EL (cell line): ENCODE measurements at places on chromosomes 1 and 21.

DNA sequence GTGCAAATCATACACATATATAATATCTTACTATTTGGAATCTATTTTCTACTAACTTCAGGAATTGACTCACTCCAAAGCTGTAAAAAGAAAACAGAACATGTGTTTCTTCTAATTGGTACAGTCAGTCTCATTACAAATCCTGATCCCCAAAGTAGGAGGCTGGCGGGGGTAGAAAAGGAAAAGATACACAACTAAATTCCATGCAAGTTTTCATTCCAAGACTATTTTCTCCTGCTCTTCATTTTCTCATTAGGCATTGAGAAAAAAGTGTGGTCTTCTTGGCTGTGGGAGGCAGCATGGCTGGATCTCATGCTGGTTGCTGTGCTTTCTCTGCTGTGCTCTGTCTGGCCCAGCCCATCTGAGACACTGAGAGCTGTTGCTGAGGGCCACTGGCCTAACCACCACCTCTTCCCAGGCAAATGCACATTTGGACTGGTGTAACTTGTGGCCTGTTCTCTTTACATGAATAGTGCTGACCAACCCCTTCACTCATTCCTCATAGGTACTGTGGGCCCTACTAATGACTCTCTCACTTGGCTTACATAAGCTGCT lies 1107.5 kb upstream of the B3GALT2 start:
- DNase-seq, result no peak

DNA sequence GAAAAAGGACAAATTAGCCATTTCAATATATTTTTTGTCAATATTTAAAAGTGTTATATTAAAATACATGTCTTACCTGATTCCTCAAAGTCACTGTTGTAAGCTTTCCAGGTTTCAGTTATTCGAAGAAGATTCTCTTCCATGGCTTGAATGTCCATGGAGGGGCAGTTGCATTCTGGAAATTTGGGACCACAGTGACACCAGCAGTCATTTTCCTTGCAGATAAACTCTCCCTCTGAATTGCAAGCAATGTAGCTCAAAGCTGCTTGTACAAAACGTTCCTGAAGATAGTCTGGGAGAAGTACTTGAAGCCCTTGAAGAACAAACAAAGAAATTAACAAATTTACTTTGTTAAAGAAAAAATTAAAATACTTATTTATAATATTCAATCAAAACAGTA lies 251.7 kb downstream of the BRINP3 start:
- DNase-seq, result no peak

DNA sequence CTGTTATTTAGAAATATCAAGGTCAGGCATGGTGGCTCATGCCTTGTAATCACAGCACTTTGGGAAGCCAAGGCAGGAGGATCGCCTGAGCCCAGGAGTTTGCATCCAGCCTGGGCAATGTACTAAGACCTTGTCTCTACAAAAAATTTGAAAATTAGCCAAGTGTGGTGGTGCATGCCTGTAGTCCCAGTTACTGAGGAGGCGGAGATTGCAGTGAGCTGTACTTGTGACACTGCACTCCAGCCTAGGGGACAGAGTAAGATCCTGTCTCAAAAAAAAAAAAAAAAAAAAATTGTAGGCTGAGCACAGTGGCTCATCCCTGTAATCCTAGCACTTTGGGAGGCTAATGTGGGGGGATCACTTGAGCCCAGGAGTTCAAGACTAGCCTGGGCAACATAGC lies 45.3 kb downstream of the PIK3CD start:
- no peak for DNase-seq

DNA sequence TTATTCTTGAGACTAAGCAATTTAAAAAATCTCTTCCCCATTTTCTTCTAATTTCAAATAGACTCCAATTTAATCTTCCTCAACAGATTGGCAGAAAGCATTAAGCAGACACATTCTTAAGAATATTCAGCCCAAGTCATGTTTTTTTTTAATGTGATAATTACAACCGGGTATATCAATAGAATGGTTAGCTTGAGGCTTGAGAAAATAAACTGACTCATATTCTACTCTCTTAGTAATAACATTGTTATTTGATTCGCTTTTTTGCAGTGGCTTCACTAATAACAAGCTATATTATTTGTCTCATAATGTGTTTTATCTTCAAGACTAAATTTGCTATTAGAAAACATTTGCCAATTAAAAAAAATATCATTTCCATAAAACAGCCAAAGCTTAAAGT lies 488.6 kb upstream of the RGS18 start:
- DNase-seq, result peak; percentile 41

GRCh38 chr1:64318428-64318827 lies 115.0 kb downstream of the UBE2U start:
- DNase-seq, result peak; percentile 11

GRCh38 chr1:205449254-205449749 lies 6.5 kb downstream of the BLACAT1 start:
- DNase-seq, result no peak

DNA sequence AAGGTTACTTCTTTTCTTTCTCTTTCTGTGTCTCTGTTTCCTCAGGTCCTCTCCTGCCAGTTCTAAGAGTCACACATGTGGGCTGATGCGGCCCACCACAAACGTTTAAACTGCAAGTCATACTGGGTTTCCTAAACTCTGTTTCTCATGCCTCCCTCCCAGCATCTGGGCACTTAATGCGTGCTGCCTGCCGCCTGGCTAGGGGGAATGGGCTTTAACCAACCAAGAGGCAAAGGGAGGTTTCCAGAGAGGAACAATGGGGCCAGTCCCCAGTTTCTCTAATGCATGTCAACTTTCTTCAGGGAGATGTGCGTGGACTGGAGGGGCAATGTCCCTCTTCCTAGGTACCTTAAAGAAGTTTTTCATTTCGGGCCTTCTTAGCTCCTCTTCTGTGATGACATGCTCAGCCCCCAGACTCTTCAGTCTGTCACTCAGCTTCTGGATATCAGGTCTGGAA lies 19.9 kb upstream of the SRSF4 start:
- no peak for DNase-seq

DNA sequence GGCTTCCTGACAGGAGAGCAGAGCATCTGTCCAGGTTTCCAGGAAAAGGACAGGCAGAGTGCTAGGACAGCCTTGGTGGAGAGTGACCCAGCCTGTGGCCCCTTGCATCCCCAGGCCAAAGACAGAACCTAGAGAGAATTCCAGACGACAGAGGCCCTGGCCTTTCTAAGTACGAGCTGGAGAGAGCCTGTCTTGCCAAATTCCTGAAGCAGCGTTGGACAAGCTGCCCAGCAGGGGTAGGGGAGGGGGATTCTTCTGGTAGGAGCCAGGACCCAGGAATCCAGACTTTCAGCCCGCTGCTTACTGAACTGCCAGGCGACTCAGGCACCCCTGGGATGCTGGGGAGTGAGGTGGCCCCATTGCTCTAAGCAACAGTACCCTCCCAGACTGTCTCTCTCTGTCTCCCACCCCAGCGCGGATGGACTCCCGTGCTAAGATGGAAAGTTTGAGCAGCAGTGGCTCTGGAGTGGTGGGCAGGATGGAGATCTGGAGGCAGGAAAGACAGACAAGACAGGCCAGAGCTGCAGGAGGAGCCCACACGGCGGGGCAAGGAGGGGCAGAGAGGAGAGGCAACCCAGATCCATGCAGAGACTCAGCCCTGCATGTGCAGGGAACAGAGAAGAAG lies 8.8 kb upstream of the PEAR1 start:
- no peak for DNase-seq

DNA sequence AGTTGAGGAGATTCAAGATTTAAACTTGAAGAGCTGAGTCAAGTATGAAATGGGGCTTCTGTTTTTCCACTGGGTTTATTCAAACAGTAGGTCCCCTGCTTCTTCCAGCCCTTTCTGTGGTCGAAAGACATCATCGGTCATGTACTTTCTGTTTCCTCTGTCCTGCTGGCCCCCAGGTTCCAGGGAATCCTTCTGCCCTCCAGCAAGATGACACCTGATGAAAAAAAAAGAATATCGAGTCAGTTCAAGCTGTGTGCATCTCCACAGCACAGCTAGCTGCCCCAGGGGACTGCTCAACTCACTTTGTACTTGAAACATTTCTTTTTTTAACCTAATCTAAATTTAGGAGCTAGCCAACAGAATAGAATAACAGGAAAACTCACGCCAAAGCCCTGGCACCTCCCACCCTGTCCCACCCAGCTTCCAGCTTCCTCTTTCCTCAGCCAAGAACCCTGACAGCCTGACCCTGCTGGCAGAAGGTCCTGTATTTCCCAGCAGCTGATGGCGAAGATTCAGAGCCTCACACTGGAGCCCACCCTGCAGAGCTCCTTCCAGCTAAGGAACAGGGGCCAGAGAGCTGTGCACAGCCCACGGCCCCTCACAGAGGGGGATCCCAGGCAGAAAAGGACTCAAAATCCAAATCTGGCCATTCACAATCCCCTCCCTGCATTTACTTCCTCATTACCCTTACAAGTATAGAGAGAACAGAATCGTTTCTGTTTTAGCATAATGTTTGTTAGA lies 176.5 kb downstream of the PSMG1 start:
- no peak for DNase-seq

GRCh38 chr1:17874231-17874630 lies 119.1 kb downstream of the ACTL8 start:
- DNase-seq, result peak; percentile 97

DNA sequence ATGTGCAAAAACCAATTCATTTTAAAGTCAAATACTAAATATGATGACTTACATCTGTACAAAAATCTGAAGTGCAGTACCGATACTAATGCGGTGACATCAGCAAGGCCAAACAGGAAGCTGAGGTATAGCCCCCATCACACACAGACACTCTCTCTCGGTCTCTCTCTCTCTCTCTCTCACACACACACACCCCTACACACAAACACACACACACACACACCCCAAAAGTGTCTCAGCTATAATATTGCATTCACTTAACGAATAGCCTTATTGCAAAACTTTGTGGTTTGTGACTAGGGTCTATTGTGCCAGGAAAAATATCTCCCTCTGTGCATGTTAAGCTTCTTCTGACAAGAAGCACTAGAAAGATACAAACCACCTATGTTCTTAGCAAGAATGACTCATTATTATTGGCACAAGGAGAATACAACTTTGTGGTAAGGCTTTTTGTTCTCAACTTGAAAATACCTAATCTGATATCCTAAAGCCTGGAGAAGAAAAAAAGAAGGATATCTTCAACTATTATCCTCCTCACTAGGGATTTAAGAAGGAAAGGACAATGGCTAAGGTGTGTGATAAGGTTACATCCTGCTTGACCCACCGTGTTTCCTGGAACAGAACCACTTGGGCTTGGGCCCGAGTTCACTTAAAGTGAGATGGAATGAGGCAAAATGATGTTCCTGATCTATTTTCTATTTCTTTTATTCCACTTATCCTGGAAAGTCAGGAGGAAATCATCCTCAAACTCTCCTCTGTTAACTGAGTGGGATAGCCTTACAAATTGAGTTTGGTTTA lies 107.1 kb downstream of the NIBAN1 start:
- DNase-seq, result peak; percentile 84

DNA sequence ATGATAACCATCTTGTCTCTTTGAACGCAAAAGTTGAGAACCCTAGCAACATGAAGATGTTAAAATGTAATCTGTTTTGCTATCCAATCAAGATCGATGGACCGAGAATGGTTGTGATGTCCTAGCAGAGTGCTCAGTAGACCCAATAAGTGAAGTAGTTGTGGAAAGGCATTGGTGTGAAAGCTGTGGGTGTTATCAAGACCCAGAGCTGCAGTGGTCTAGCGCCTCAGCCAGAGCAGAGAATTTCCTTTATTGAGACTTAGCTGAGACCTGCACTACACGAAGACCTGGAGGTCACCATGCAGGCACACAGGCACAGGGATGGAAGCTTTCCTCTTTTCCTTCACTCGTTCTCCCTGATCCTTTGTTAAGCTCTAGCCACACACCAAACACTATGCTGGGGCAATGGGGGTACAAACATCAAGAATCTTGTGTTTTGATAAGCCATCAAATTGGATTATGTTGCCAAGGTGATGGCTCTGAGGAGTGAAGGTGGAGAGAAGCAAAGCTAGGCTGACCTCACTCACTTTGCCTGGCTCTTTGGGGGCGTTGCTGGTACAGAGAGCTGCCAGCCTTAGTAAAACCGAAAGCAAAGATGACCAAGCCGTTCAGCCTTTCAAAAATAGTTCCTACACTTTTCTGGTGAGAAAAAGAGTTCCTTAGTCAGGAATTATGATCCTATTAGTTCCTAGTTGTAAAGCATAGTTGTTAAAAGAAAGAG lies 24.1 kb downstream of the METTL13 start:
- no peak for DNase-seq
